GM23248 (cell line): ENCODE measurements at places on chromosomes 4 and X.
A peak's percentile ranks its signal among the peaks of the same experiment; 100 is the strongest.

GRCh38 chrX:47212381-47213293, 5.8 kb upstream of the CDK16 start:
- no peak for DNase-seq

GRCh38 chr4:71553605-71554004, 214.8 kb downstream of the SLC4A4 start:
- peak; percentile 71 for DNase-seq

GRCh38 chr4:48109413-48110263, 24.4 kb downstream of the TXK start:
- DNase-seq: peak; percentile 58

DNA sequence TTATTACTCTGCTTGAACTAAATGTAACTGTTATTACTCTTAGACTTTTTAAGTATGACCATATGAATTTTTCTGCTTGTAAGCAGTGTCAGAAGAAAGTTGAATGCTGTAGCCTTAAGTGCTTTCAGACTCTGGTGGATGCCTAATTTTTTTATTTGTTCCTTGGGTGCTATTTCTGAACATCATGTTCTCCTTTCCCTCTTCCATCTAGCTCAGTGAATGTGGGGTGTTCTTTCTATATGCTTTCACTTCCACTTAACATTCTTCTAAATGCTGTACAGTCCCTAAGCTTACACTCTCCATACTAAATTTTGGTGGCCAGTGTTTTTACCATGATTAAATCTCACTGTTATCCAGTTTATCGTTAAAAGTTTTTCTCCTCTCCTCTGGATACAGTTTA, 3.6 kb downstream of the DCK start:
- no peak for DNase-seq

DNA sequence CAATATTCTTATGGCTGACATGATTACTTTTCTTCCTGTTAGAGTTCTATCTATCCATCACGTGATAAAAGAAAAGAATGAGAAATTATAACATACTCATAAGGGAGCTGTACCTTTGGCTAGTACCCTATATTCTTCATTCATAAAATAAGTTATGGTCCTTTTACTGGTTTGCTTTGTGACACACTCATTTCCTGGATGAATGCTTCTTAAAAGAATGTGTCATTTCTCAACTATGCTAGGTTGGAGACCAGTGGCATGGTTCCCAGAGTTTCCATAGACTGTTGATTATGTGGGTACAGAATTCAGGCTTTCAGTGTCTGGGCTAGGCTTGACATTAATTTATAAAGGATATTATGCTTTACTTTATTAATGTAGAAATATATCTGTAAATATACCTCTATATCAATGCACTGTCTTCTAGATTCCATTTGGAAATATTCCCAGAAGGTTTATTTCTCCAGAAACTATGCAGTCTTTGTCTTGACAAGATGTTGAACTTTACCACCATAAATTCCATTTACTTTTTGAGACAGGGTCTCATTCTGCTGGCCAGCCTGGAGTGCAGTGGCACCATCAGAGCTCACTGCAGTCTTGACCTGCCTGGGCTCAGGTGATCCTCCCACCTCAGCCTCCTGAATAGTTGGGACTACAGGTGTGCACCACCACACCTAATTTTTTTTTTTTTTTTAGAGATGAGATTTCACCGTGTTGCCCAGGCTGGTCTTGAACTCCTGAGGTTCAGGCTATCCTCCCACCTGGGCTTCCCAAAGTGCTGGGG, 23.8 kb downstream of the NUDT6 start:
- peak; percentile 97 for DNase-seq

- DNase-seq: no peak
Observed at GRCh38 chr4:42281324-42282020, 115.8 kb upstream of the SHISA3 start.

DNA sequence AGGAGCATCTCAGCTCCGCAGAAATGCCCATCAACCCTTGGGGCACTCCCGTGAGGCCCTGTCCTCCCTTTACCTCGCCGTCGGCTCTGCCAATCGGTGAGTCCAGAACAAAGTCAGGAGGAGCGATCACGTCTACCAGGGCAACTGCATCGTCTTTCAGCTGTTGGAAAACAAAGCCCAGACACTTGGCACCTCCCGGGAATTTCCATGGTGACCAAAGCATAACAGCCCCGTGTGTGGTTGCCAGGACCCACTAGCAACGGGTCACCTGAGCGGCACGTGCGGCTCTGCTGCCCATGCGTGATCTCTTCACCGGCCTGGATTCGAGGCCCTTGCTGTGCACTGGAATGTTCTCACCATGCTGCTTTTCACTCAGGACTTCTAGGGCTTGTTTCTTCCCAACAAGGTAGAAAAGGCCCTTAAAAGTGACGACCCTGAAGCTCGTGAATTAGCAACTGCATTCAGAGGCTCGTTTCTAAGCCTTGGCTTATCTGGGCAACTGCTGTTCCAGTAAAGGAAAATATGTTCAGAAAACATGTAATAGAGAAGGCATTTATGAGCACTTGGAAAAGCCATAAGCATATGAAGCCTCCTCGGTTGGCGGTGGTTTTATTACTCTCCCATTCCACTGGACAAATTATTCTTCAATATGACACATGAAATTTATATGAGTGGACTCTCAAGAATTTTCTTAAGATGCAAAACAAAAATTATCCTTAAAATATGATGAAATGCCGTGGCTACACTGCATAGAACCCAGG, 69.5 kb downstream of the ACOX3 start:
- DNase-seq: no peak

DNA sequence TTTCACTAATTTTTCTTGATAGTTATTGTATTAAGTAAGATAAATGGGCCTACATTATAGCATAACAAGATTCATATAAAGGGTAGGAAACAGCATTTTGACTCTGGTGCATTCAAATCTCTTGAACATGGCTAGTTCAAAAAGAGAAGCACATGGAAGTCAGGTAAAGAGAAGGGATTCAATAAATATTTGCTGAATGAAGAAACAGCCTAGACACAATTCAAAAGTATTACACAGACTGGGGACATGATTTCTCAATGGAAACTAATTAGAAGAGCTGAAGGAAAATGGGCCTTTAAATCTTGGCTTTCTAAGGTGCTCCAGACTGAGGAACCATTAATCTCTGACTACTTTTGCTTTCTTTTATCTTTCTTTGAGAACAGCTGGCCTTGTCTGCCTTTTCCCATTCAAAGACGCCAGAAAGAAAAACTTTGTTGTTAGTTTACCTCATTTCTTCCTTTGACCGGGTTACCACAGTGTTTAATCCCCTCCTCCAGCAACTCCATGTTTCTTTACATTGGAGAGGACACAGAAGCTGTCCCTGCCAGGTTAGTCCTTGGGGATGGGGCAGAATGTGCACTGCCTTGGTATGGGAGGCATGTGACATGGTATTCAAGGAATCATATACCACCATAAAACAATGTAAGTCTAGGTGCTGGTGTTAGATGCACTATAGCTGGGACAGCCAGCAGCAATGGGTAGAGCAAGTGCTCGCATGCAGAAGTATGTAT, 264.2 kb downstream of the CAMK2D start:
- DNase-seq: no peak

- no peak for DNase-seq
Observed at GRCh38 chr4:2823671-2824328, 19.8 kb upstream of the ADD1 start.

GRCh38 chr4:127463883-127464282, 168.9 kb upstream of the INTU start:
- no peak for DNase-seq

DNA sequence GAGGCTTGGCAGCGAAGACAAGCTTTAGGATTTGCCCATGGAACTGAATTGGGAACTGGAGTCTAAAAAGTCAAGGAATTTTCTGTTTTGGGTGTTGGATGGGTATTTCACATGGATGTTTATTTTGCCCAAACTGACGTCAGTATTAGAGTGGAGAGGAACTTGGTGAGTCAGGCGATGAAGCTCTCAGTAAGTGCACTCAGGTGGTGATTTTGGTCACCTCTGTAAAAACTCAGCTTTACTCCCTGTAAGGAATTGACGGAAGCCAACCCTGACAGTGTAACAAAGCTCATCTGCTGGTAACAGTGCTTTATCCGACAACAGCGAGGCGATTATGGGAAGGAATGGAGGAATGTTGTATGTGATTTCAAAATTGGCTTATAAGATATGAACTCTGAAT, 77.0 kb upstream of the PGRMC2 start:
- DNase-seq: no peak

DNA sequence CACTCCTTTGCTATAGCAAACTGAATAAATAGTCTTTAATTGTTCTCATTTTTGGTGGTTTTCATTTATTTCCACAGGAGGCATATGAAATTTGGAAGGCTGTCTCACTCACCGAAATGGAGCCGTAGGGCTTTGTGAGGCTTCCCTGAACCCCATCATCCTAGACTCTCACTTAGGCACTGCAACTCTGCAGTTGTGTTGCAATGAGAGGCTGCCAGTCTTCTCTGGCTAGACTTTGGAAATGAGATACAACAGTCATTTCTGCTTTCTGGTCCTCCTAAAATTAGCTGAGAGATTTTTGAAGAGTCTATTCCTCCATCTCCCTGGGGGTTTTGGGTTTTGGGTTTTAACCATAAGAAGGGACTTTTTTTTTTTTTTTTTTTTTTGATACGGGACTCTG, 146.5 kb downstream of the SH3BGRL start:
- DNase-seq: no peak

GRCh38 chr4:148359769-148360168, 82.4 kb downstream of the NR3C2 start:
- no peak for DNase-seq

GRCh38 chr4:179325181-179325580, 1882.9 kb upstream of the AGA start:
- DNase-seq: no peak

- DNase-seq: peak; percentile 41
Observed at GRCh38 chr4:110107866-110108265, 90.5 kb downstream of the ELOVL6 start.

GRCh38 chrX:124023838-124024238, 62.3 kb downstream of the STAG2 start:
- DNase-seq: peak; percentile 68

- DNase-seq: peak; percentile 92
Observed at GRCh38 chr4:112231779-112232713, at the start of gene AP1AR. AP1AR (plus strand) TSS chr4:112231787; CDS start chr4:112232092, 305 bp downstream.

DNA sequence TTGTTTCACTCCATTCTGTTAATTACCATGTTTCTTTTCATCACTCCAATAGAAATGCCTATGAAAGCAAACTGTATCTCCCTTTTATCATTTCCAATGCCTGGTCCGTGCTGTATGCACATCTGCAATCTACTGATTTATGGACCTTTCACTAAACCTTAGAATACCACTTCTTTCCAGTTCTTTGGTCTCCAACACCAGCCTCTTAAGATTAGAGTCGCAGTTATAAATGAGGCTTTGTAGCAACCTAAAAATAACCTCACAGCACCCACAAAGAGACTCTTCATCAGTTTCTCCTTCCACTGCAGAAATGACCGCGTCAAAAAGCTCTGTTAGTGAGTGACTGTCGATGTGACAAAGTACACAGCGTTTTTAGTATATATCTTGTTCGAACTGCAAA, 282.6 kb downstream of the ADGRA3 start:
- DNase-seq: no peak

DNA sequence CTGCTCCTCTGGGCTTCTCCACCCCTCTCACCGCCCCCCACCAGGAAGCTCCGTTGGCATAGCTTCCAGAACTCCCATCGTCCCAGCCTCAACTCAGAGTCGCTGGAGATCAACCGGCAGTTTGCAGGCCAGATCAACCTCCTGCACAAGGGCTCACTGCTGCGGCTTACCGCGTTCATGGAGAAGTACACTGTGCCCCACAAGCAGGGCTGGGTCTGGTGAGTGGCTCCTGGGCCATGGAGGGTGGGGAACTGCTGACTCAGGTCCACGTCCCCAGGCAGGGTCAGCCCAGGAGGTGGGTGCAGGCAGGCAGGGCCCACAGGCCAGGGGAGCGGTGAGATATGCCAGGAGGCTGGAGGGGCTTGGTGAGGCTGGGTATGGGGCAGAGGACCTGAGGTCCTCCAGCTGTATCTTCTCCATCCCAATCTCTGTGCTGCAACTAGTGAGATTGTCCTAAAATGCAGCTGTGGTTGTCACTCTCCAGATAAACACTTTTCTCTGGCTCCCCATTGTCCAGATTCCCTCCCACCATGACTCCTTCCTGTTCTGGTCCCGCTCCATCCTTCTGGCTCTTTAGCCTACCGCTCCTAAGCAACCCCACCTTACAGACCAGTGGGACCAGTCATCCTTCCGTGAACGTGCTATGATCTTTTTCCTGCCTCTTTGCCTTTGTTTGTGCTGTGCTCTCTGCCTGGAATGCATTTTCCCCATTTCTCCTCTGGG, 71.9 kb downstream of the STARD8 start:
- DNase-seq: no peak

GRCh38 chr4:3261411-3262207, 12.7 kb downstream of the MSANTD1 start:
- no peak for DNase-seq

DNA sequence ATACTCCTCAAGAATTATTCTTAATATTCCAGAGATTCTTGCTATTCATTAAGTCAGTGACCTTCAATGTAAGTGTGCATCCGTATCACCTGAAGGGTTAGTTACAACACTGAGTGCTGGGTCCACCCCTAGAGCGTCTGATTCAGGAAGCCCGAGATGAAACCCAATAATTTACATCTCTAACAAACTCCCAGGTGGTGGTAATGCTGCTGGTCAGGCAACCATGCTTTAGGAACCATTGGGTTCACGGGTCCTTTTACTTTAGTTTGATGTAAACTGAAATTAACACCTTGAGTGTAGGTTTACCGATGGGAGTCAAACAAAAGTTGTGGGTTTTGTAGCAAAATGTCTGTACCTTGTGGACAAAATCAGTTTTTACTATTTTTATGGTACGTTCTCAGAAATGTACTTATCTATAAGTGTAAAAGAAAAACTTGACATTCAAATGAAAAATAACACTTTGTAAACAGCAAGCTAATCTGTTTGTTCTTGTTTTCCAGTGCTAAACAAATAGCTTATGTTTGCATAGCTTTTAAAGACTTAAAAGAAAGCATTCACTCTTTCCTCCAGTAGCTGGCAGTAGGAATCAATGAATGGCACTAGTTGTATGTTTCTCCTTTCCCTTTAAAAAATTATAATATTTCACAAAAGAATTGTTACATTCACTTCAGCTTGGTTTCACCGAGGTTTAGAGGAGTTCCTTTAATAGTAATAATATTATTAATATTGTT, 32.7 kb downstream of the ACE2 start:
- no peak for DNase-seq

- DNase-seq: no peak
Observed at GRCh38 chr4:177227636-177228035, 82.0 kb upstream of the NEIL3 start.

- no peak for DNase-seq
Observed at GRCh38 chr4:65336465-65336864, 333.8 kb downstream of the EPHA5 start.
